ENCODE measurements at places on chromosomes 11 and 22.

- no peak for DNase-seq
Observed at GRCh38 chr22:38618682-38619081, 37.5 kb downstream of the FAM227A start.

GRCh38 chr11:118438314-118438931 lies 2.1 kb downstream of the KMT2A start:
- no peak for DNase-seq

- no peak for DNase-seq
Observed at GRCh38 chr11:45382133-45382878, 96.2 kb upstream of the SYT13 start.

DNA sequence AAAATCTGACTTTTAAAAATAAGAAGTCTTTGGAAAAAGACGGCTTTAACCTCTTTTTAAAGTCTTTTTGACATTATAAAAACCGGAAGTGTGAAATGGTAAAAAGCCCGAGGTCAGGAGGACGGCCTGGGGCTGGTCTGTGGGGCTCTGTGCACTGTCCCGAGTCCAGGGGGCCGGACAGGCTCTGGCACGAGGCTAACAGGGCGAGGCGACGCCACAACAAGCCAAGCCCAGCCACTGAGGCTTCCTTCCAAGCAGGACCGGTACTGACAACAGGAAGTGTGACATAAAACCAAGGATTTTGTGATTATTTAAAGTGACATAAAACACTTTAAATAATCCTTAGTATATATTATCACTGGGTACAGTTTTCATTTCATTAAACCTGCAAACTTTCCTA lies 39.2 kb downstream of the BRD1 start:
- no peak for DNase-seq

DNA sequence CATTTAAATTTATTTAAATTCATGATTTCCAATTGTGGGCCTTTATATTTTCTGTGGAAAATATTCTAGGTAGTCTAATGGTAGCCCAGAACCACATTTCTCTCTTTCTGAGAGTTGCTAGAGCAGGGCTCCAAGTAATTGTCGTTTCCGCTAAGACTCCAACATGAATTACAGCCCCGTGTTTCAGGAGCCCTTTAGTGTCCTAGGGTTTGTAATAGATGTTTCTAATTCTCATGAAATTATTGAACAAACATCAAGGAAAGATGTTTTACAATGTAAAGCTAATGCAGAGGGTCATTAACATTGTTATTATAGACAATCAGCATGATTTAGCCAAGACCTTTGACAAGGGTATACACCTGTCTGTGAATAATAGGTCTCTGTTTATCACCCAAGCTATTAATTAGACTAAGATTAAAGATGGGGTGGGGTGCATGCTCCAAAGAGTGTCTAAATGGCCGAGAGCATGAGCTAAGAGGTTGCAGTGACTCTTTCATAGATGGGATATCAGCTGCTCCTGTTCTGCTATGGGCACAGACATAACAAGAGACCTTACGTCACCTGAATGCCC lies 81.8 kb upstream of the NTM start:
- no peak for DNase-seq

DNA sequence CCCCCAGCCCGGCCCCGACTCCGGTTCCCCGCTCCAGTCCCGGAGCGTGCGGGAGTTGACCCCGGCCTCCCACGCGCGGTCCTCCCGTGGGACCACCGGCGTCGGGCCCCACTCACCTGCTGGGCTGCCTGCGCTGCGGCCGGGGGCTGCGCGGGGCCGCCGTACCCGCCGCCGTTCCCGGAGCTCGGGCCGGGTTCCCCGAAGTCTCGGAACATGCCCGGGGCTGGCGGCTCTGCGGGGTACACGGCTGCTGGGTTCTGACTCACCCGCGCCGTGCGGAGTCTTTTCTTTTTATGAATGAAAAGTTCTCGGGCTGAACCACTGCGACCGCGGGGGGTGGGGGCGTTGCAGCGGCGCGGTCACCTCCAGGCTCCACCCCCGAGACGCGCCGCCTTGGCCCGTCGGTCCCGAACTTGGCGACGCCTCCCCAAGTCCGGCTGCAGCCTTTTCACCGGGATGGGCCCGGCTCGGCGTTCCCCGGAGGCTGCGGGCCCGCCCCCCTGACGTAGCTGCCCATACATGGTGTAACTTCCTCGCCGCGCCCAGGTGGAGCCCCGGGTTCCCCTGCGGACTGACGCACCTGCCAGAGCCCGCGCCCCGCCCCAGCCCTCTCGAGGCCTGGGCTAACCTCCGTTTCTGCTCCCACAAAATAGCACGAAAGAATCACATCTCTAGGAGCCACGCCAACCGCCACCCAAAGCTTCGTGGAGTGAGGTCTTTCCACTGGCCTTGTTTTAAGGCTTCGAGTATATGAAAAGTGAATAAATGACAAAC lies at the start of gene FOSL1:
Gene FOSL1 (minus strand): TSS at position 264 of the 774 bp plus-strand sequence. CDS start 49 bp downstream, at position 215.
- peak; percentile 55 for DNase-seq

- DNase-seq, result peak; percentile 25
Observed at GRCh38 chr11:925496-926301, at the start of gene AP2A2. Gene AP2A2 (plus strand): TSS chr11:925870. CDS start chr11:926022, 152 bp downstream.
